Right cardiac atrium (tissue), 5 donors: ENCODE measurements at places on chromosomes 1 and 21. TPM values are rescaled to one million over a fixed set of nuclear protein-coding genes. Genes with fewer than 3 reads are reported as not detected.

SPATA17 gene
- 0.62 TPM for total RNA-seq

PTPN22 gene
- total RNA-seq = 1.1 TPM

RNU1-2 gene
- 3,675 TPM for total RNA-seq

PTPRF gene
- 11.1 TPM for total RNA-seq

NFASC gene
- total RNA-seq = 59.5 TPM

PGLYRP3 gene
- total RNA-seq = not detected

GUCA2A gene
- not detected for total RNA-seq

OR2L2 gene
- total RNA-seq = not detected

S100A7 gene
- not detected for total RNA-seq

HCRTR1 gene
- total RNA-seq = 0.37 TPM

PRAMEF6 gene
- total RNA-seq = not detected

VWA5B1 gene
- total RNA-seq = 0.19 TPM

CD52 gene
- 2.6 TPM for total RNA-seq

HAPLN2 gene
- total RNA-seq = 1.2 TPM

DNA sequence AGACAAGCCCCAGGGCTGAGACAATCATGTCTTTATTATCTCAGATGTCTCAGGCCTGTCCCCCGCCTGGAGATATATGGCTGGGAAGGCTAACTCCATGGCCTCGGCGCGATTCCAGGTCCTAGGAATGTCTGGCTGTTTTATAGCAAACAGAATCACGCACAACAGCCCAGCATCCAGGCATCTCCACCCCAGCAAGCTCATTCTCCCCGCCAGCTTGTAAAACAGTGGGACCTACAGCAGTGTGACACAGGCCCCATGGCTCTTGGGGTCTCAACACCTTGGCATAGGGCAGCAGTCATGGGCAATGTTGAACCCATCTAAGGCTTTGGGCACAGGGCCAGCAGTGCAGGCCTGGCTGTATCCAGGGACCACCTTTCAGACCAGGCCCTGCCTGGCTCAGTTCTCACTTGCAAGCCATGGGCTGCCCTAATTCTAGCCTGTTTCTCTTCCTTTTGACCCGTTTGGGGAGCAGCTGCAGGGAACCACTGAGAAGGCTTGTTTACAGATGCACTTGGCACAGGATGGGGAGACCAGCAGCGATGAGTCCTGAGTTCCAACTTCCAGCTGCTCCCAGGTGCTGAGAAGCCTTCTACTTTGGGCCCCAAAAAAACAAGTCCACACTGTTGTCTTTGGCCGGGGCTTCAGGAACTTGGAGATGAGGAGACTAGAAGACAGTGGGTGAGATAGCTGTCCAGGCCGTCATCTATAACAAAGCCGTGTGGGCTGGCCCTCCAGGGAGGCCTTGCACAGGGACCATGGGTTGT, 34.4 kb downstream of the WNT4 start:
- peak; percentile 75 for DNase-seq

DNA sequence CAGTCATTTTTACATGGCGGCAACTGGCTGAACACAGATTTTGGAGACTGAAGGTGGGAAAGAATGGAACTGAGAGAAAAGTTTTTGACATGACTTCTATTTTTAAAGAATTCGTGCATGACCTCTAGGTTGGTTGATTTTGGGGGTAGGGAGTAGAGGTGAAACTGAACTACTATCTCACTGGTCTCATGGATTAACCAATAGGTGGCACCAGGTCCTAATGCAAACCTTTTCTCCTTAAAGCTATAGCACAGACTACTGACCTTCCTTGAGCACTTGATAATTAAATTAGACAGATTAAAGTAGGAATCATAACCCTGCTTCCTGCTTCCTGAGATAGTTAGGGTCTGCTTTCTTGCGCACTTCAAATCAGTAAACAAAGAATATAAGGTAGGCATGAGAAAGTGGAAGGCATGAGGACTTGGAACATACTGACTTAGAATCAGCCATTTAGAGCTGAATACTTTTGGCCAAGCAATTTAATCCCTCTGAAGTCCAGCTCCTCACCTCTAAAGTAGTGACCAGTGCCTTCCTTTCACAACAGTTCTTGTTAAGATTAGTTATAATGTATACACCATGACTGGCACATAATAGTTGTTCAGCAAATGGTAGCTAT, 206.0 kb downstream of the CENPF start:
- no peak for DNase-seq

DNA sequence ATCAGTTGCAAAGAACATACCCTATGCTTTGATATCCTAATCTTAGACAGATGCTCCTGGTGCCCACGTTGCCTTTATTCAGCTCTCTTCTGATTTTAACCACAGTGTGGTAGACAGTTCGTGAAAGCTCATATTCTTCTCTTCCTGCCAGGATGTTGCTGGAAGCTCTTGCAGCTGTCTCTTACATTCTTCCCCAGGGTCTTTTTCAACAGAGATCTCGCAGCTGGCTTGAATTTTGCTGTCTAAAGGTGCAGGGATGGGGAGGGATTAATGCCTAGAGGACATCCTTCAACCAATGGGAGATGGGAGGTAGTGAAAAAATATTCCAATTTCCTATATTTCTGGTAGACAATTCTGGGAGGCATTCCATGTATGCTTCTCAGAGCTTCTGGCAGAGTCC, 150.0 kb upstream of the APP start:
- DNase-seq = no peak

- no peak for DNase-seq
Measured at GRCh38 chr21:44734841-44735240, 23.5 kb upstream of the TSPEAR start.

DNA sequence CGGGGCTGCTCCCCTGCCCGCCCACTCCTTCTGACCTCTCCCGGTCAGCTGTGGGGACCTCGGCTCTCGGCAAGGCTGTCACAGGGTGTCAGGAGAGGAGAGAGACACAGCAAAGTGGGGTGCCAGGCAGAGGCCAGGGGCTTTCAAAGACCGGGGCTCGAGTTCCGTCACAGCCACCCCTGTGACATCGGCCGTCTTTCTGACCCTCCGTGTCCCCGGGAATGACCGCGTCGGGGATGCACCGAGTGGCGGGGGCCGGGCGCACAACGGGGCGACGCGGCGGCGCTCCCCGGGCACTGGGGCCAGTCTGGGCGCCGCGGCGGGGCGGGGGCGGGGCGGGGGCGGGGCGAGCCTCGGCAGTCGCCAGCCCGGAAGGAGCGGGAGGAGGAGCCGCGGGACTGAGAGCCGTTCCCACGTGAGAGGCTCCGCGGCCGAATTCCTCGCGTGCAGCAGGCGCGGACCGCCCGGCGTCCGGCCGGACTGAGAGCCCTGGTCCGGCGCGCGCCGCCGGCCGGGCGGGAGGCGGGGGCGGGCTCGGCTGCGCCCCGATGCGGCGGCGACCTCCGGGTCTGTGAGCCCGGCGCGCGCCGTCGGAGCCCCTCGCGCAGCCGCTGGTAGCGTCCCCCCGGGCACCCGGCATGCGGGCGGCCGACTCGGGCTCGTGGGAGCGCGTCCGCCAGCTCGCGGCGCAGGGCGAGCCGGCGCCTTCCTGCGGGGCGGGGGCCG, 229.7 kb upstream of the TMEM51 start:
- DNase-seq = peak; percentile 91

GRCh38 chr21:28773036-28773435, 219.6 kb downstream of the LTN1 start:
- no peak for DNase-seq

- DNase-seq = no peak
Measured at GRCh38 chr1:85042413-85042812, 5.9 kb downstream of the MCOLN3 start.

GRCh38 chr1:96962216-96962615, 240.6 kb downstream of the PTBP2 start:
- DNase-seq = no peak

DNA sequence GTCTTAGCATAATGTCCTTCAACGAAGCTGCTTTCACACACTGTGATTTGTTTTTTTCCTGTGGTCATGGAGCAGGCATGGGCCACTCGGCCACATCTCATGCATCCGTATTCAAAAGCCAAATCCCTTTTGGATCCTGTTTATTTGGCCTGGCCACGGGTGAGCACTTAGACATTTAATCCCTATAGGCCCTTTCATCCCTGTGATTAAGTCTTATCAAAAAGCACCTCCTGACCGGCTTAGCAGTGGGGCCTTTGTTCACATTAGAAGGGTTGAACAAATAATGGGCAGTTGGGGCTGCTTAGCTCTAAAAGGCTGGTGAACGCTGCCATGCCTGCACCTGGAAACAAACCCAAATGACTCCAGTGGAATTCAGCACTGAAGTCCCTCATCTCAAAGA, 2.0 kb downstream of the KCNE2 start:
- DNase-seq = no peak

GRCh38 chr1:33721301-33721815, 142.5 kb upstream of the HMGB4 start:
- no peak for DNase-seq

DNA sequence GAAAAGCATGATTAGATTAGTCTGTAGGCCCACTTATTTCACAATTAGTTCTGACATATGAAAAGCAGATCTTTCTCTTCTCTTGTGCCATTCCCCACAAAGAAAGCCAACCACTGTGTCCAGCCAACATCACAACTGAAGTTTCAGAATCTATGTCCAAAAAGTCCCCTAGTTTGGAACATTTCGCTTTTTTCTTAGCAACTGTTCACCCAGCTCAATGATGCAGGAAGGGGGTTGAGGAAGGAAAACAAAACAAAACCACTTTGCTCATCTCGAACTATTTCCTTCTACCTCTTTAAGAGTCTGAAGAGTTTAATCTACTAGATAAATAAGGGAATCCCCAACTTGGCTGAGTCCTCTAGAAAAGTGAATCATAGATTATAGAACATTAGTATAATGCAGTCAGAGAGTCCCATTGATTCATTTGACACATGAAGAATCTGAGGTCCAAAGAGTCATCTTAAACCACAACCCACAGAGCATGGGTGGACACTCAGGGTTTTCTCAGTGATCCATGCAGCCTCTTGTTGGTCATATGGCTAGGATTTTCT, 159.3 kb upstream of the SGIP1 start:
- DNase-seq = no peak

DNA sequence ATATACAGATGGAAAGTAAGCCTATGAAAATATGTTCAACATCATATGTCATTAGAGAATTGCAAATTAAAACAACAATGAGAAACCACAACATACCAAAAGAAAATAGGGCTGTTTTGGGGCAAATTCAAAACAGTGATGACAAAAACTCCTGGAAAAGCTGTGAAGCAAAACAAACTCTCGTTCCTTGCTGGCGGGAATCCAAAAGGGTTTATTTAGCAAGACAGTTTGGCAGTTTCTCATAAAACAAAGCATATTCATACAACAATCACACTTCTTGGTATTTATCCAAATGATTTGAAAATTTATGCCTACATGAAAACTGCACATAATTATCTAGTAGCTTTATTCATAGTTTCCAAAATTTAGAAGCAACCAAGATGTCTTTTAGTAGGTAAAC, 44.4 kb downstream of the COL11A1 start:
- no peak for DNase-seq

DNA sequence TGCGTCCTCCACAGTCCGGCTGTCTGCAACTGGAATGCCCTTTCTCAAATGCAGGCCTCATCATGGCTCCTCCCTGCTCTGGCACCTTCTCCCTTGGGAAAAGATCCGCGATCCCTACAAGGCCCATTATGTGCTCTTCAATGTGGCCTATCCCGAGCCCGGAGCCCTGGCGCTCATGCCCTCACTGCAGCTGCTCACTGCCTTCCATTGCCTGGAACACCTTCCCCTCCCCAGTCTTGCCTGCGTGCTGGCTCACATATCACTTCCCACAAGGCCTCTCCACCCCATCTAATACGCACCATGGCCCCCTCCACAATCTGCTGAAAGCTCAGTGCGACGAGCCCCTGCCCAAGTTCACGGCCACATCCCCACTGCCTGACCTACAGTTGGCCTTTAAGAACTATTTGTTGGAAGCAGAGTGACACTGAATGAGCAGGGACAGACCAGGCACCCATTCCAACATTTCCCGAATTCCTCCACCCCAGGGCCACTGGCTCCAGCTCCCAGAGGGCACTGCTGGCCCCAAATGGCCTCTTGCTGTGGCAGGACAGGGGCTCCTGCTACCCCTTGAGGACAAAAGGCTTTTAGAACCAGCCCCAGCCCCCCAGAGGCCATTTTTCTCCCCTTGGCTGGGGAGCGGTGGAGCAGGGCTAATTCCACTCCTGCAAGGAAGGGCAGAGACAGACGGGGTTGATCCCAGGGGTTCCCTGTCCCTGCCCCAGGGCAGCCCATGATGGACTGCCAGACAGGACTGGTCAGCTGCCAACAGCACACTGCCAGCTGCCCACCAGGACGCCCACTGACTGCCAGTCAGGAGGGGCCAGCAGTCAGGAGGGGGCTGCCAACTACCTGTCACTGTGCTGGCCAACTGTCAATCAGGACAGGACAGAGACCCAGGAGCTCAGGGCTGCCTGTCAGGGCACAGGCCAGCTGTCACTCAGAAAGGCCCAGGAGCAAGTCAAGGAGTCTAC, 64.8 kb downstream of the DHRS3 start:
- no peak for DNase-seq

DNA sequence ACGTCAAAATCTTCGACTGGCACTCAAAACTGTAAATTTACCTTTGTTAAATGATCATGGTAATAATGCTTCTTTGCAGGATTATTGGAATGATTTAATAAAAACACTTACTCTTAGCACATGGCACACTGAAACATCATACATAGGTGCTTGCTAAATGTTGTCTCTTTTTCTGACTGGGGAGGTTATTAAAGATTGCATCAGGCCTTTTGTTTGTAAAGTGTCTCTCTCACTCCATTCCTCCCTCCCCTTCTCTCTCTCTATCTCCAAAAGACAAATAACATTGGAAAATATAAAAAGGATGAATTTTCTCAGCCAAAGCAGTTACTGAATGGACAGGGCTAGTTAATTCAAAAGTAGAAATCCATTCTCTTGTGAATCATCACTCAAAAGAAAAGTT, 404.2 kb downstream of the DPYD start:
- DNase-seq = no peak

GRCh38 chr1:92210701-92211100, 7.0 kb upstream of the C1orf146 start:
- DNase-seq = no peak

DNA sequence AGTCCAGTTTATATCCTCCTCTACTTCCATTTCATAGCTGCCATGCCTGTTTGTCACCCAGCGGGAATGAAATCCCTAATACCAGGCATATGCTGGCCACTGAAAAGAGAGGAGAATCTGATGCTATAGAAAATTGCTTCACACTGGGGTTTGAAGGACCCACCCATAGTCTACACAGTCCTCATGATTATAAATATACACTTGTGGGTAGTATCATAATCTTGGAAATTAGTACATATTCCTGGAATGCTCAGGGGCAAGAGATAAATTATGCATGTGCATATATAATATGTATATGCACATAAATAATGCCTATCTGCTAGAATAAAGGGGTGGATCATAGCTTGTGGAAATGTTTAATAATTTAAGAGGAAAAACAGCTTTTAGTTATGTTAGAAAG, 105.8 kb downstream of the PRRX1 start:
- no peak for DNase-seq

- DNase-seq = no peak
Measured at GRCh38 chr1:55120538-55120937, 81.2 kb downstream of the PCSK9 start.

DNA sequence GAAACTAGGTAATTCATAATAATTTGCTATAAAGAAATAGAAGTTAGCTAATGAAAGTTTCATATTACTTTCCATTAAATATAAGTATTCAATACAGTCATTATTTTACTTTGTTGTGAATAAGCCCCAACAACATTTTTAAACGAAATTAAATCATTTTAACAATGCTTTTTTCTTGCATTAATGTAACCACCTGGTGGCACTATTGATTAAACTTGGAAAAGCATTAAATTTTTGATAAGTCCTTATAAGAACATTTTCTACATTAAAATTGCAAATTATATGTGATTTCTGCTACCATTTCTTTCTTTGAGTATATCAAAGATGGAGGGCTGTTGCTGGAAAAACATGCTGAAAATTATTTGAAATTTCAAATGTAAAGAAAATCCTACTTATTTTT, 918.8 kb upstream of the TMPRSS15 start:
- DNase-seq = no peak
